Activated CD4-positive, CD25-positive, alpha-beta regulatory T cell treated with anti-CD3 and anti-CD28 coated beads, Interleukin-2, amount 50 U/mL, for 16 hours (primary cell): ENCODE measurements at places on chromosomes 1 and 21.
A peak's percentile ranks its signal among the peaks of the same experiment; 100 is the strongest.

DNA sequence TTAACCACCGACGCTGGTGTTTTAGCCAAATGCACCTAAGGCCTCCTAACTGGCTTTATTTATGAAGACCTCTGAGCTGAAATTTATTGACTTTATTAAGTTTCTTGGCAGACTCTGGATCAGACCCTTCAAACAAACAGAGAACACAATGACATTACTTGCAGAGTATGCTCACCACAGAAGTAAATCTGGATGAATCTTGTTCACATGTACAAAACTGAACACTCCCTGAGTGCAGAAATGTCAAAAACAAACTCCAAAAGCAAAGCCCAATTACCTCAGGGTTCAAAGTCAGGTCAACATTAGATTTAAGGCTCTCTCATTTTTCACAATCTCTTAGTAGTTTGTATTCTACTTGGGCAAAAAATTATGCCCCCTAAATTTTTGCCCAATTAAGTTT is 218.6 kb downstream of the SLC45A1 start:
- no peak for DNase-seq

- no peak for DNase-seq
Measured at GRCh38 chr1:6785318-6785727, at the start of gene CAMTA1. Gene CAMTA1, plus strand, starts transcription at chr1:6785454. Its CDS starts 77 bp downstream, at chr1:6785531.

DNA sequence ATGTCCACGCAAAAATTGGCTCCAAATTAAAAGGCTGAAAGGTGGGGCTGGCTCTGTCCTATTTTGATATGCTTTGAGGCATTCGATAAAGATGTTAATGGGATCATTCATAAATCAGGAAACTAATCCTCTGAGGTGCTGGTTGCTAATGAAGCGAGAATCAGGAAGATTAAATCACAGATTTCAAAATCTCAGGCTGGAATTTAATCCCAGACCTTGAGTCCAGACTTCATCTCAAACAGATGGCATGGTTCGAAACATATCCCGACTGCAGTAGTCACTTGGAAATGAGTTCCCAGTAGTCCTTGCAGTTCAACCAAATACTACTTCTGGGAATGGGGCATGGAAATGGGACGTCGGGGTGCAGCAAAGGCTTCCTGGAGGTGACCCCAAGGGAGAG is 4.5 kb upstream of the KLF17 start:
- DNase-seq: no peak

- DNase-seq: peak; percentile 27
Measured at GRCh38 chr1:41416552-41417334, 55.5 kb downstream of the FOXO6 start.

GRCh38 chr1:184770181-184770979 is 15.7 kb upstream of the EDEM3 start:
- DNase-seq: no peak

GRCh38 chr1:117592155-117592554 is 13.7 kb upstream of the TENT5C start:
- DNase-seq: no peak

DNA sequence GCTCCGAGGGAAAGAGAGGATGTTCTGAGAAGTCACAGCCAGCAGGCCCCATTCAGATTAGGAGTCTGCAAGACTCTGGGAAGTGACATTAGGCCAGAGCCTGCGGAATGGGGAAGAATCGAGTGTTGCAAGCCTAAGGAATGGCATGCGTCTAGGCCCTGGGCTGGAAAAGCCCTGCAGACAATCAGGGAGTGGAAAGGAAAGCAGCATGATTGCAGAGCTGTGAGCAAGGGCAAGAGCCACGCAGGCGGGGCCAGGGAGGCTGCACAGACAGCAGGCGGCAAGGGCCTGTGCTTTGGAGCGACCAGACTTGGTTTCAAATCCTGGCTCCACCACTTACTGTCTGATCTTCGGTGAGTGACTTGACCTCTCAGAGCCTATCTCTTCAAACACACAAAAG is 118.2 kb downstream of the RRAGC start:
- DNase-seq: no peak

GRCh38 chr21:41478319-41479177 is 29.4 kb downstream of the TMPRSS2 start:
- no peak for DNase-seq

DNA sequence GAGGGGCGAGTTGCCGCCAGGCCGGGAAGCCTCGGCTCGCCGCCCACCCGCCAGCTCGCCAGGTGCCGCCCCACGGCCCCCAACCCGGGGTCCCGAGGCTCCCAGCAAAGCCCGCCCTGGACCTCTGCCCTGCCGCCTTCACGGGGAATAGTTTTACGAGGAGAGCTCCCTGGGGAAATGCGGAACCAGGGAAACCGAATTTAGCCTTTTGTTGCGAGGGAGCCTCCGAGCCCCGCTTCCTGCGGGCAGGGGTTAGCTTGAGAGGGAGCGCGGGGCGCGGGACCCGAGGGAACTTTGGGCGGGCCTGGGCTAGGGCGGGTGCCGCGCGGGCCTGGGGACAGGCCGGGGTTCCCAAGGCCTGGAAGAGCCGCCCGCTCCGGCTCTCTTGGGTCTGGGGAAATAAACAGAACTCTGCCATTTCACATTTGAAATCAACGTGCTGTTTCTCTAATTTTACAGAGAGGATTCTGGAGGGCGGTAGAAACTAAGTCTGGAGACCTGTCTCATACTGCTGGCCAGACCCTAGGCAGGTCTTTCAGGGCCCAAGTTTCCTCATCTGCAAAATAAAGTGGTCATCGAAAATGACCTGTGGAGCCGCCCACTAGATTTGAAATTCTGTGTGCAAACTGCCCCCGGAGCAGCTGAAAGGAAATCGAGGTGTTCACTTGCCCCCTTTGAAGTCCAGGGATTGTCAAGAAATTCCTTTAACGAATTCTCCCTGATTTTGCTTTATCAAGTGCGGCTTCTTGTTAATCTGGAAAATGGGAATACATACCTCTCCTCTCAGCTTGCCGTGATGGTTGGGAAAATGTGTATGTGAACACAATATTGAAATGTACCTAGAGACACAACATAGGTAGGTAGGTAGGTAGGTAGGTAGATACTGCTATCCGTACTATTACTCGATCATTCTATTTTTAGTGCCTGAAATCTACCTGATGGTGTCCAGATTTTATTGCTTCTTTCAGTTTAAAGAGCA is 749 bp upstream of the GLUL start:
- DNase-seq: no peak

- no peak for DNase-seq
Measured at GRCh38 chr1:10693497-10694273, 102.8 kb downstream of the CASZ1 start.

GRCh38 chr1:209703834-209704504 is 677 bp upstream of the HSD11B1 start:
- DNase-seq: no peak

GRCh38 chr1:145947551-145947950 is 10.3 kb downstream of the LIX1L start:
- DNase-seq: no peak

DNA sequence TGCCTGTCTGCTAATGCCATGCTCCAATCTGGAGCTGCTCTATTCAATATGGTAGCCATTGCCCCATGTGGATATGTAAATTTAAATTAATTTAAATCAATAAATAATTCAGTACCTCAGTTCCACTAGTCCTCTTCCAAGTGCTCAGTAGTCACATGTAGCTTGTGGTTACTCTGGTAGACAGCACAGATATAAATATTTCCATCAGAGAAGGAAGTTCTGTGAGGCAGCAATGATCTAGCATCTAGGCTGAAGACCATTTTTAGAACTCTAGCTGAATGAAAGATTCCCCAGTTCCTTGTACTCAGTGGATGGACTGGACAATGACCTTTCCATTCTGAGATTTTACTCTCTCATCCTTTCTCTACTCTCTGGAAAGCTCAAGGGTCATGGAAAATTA is 25.8 kb upstream of the CAPZB start:
- no peak for DNase-seq
